ENCODE measurements at places on chromosomes 4 and X.

DNA sequence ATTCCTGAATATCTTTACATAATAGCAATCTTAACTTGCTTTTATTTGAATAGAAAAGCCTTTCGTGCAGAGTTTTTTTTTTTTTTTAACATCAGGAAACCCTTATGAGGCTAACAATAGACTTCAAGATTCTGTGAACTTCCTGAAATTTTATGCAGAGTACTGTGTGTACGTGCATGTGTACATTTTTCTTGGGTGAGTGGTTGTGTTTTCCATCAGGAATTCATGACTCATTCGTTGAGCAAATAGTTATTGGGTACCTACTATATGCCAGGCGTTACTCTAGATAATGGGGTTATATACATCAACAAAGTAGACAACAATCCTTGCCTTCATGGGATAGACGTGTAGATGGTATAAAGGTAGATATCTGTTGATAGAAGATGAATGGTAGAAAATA, 59.1 kb downstream of the MRPL1 start:
- H3K36me3 ChIP-seq: peaks cover 47% of the 10 kb centered on the region
- no peaks in the 10 kb centered on the region for H3K27me3 ChIP-seq
- peak overlapping the region; percentile 61 for H3K4me3 ChIP-seq
- H3K4me1 ChIP-seq: peaks cover 47% of the 10 kb centered on the region
- H3K27ac ChIP-seq: peak overlapping the region; percentile 92

DNA sequence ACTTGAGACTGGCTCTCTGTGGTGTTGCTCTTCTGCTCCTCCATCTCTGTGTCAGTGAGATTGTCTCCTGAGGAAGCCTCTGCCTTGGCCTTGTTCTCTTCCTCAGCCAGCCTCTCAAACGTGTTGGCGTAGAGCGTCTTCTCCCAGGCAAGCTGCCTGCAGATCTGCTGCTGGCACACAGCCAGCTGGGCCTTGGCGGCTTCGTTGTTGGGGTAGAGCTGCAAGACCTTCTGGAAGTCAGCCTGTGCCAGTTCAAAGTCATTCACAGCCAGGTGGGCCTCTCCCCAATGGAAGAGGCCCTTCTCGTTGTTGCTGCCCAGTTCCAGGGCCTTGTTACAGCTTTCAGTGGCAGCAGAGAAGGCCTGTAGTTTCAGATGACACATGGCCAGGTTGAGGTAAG, 159.1 kb downstream of the NDST3 start:
- H3K36me3 ChIP-seq: peaks cover 6% of the 10 kb centered on the region
- H3K4me1 ChIP-seq: no peaks in the 10 kb centered on the region
- H3K4me3 ChIP-seq: no peak overlapping the region
- no peak for DNase-seq

DNA sequence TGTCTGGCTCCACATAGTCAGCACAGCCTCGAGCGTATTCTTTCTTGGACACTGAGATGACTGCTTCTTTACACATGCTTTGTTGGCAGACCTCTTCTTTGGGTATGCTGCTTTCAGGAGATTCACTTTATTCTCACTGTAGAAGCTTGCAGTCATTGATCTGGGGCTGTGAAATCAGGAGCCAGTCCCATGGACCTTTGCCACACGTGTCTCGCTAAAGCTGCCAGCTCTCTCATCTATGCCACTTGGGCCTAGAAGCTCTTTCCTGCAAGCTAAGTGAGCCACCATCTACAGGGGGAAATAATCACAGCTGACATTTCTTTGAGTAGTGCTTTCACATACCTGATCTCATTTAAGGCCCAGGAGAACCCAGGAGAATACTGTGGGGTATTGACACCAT, 5.0 kb downstream of the RASL11B start:
- no peak overlapping the region for H3K4me3 ChIP-seq
- peaks cover 4% of the 10 kb centered on the region for H3K4me1 ChIP-seq
- H3K27me3 ChIP-seq: peaks cover 5% of the 10 kb centered on the region
- peaks cover 12% of the 10 kb centered on the region for H3K36me3 ChIP-seq

GRCh38 chr4:164239976-164240375, 514.0 kb upstream of the SMIM31 start:
- no peaks in the 10 kb centered on the region for H3K4me1 ChIP-seq
- H3K36me3 ChIP-seq: no peaks in the 10 kb centered on the region
- H3K4me3 ChIP-seq: no peak overlapping the region
- no peaks in the 10 kb centered on the region for H3K27me3 ChIP-seq

- DNase-seq: no peak
- peak overlapping the region; percentile 72 for H3K4me3 ChIP-seq
- no peaks in the 10 kb centered on the region for H3K36me3 ChIP-seq
- peaks cover 61% of the 10 kb centered on the region for H3K4me1 ChIP-seq
- H3K27me3 ChIP-seq: no peaks in the 10 kb centered on the region
Observed at GRCh38 chr4:140252141-140252741, 98.3 kb upstream of the MAML3 start.

DNA sequence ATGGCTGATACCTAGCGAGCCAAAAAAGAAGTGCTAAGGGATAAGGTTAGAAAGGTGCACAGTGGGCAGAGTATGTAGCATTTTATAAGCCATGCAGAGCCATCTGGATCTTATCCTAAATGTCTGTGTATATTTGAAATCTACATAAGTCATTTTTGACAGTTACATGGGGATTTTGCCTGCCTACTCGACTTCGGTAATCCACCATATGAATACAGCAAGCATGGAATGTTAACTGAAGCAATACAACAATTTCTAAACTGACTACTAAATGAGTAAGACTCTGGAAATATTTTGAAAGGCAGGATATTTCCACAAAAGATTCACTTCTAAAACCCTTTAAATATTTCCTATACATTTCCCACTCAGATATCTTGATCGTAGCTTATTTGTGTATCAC, 122.5 kb downstream of the KCNIP4 start:
- H3K27me3 ChIP-seq: no peaks in the 10 kb centered on the region
- no peak for DNase-seq
- peaks cover 8% of the 10 kb centered on the region for H3K4me1 ChIP-seq
- H3K4me3 ChIP-seq: no peak overlapping the region
- H3K36me3 ChIP-seq: no peaks in the 10 kb centered on the region
- no peak overlapping the region for H3K27ac ChIP-seq

DNA sequence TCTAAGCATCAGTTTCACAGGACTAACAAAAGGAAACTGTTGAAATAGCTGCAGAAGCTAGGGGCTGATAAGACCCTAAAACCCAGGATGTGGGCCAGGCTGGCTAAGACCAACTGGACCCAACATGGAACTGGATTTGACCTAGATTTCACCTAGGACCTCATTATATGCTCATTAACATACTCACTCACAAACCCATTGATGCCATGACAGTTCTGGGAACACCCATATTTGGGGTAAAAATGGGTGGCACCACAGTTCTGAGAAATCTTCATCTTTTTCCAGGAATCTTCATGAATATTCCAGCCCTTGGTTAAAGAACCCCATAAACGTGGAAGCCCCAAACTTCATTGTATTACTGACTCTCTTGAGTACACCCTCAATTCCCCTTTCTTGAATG, 41.1 kb downstream of the HSD17B13 start:
- peaks cover 7% of the 10 kb centered on the region for H3K27me3 ChIP-seq
- no peak for DNase-seq
- no peak overlapping the region for H3K27ac ChIP-seq
- no peak overlapping the region for H3K4me3 ChIP-seq
- H3K36me3 ChIP-seq: peaks cover 5% of the 10 kb centered on the region

All from HFFc6 (cell line).